ENCODE measurements at places on chromosomes 1 and 21. TPM values are rescaled to one million over a fixed set of nuclear protein-coding genes. Genes with fewer than 3 reads are reported as not detected.

DISC1 gene
- 3.4 TPM for total RNA-seq

NPL gene
- 2.8 TPM for total RNA-seq

GRCh38 chr1:221308534-221309511, 429.6 kb downstream of the HLX start:
- no peak for DNase-seq

LIPI gene
- not detected for total RNA-seq

- DNase-seq: no peak
Measured at GRCh38 chr21:45145146-45145545, 70.8 kb downstream of the ADARB1 start.

LEFTY2 gene
- not detected for total RNA-seq

- DNase-seq: peak; percentile 59
Measured at GRCh38 chr1:64112281-64112680, 91.1 kb upstream of the UBE2U start.

- no peak for DNase-seq
Measured at GRCh38 chr1:185249563-185249962, 67.5 kb downstream of the IVNS1ABP start.

- DNase-seq: no peak
Measured at GRCh38 chr1:111649227-111649626, 29.6 kb downstream of the RAP1A start.

IFI44 gene
- 171 TPM for total RNA-seq

DNA sequence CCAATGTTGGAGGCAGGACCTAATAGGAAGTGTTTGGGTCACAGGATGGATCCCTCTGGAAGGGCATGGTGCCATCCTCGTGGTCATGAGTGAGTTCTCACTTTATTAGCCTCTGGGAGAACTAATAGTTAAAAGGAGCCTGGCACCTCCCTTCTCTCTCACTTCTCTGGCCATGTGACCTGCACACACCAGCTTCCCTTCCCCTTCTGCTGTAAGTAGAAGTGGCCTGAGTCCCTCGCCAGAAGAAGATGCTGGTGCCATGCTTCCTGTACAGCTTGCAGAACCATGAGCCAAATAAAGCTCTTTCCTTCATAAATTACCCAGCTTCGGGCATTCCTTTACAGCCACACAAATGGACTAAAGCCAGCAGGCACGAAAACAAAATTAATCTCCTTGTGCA, 23.6 kb downstream of the ACOT7 start:
- DNase-seq: no peak

GRCh38 chr1:243568793-243569192, 281.2 kb downstream of the AKT3 start:
- DNase-seq: peak; percentile 35

DNA sequence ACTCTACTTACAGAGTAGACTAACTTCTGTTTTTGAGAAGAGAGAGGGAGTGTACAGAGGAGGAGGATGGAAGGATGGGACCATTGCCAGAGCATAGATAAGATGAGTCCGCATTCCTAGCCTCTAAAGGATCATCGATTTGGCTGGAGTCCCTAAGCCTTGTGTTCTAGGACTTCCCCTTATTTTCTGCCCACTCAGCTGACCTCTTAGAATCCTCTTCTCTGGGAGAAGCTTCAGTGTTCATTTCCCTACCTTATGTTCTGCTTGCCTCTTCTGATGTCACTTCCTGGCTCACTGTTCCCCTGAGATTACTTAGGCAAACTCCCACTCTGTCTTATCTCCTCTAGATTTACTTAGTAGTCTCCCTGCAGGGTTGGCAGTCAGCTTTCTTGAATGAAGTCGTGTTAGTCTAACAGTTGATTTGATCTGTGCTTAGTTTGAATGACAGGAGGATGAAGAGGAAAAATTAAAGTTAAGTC, 156.7 kb downstream of the SYT2 start:
- peak; percentile 27 for DNase-seq

- DNase-seq: no peak
Measured at GRCh38 chr1:188949701-188950100, 1528.0 kb downstream of the BRINP3 start.

DNA sequence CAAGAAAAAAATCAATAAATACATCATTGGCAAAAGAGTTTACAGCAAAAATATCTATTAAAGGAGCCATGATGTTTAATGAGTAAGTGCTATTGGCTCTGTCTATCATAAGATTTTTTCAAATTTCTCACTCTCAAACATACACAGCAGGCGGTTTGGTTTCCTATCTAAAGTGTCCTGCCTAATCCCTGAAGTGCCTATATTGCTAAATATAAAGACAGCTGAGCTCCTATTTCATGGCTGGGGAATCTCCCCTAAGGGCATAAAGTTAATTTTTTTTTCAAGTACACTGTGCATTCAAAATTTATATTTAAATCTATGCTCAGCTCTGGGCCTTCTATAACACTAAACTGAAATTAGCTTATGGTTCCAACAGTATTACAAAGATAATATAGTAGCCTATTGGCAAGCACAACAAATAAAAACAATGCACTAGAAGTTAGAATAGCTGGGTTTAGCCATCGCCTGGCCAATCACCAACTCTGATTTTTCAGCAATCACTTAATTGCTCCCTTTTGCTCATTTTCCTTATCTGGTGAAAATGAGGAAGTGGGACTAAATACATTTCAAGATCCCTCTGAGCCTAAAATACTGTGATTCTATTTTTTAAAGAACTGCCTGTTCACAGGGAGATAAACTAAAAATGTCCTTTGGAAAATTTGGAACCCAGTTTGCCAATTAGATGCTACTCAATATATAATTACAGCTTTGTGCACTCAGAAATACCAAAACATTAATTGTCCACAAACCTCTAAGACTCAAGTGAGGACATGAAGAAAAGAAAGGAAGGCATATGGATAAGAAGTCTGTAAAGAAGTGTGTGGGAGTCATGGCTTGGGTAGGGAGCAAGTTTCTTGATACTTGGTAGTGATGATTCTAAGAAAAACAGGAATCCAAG, 62.5 kb downstream of the WDR64 start:
- no peak for DNase-seq

LMX1A gene
- not detected for total RNA-seq

DNA sequence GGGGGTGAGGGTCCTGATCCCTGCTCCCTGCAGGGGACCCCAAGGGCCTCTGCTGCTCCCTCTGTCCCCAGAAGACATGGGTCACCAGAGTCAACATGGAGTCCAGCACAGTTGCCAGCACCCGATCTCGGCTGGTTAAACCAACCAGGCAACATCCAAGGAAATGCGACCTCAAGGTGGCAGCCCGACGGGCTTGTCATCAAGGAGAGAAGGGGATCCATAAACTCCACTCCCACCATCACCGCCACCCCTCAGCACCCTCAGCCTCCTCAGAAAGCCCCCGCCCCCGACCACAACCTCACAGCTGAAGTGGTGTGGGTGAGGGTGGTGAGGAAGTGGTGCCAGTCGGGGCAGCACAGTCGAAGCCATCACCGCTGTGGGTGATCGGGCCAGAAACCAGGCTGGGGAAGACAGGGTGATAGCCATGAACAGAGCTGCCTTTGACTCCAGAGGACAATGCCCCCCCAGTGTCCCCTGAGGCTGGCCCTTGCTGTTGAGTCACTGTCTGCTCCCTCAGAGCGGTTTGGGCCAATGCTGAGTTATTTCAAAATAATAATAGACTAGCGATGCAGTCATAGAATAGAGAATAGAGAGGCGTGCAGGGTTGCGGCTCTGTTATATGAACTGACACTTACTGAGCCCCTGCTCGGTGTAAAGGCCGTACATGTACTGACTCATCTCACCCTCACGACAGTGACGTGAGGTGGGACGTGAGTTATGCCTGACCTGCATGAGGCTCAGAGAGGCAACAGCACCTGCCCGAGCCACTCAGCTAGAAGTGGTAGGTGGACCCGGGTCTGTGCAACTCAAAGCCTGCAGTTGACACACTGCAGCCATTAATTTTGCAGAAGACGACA, 88.7 kb upstream of the IFFO2 start:
- DNase-seq: peak; percentile 86

GRCh38 chr21:36156815-36157670, at the start of gene DOP1B:
Gene DOP1B, plus strand, starts transcription at chr21:36156824. Its CDS starts 7,910 bp downstream, at chr21:36164734.
- DNase-seq: no peak

DNA sequence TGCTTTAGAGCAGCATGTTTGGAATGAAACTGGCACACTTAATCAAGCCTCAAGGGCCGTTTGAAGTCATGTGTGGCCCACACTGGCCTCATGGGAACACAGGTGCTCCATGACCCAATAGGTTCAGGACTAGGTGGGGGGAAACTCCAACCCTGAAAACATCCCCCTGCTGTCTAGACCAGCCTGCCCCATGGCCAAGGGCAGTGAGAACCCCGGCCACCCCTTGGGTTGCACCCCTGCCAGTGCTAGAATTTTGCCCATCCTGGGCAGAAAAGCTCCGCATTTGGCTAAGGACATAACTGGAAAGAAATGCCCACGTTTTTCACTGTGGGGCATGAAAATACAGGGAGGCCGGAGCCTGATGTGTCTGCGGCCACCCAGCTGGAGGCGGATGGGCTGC, 6.1 kb upstream of the PTGER3 start:
- no peak for DNase-seq

- peak; percentile 32 for DNase-seq
Measured at GRCh38 chr1:54800899-54801759, at the start of gene TTC22. Gene TTC22, minus strand, starts transcription at chr1:54801323. Its CDS starts 160 bp downstream, at chr1:54801163.

DNA sequence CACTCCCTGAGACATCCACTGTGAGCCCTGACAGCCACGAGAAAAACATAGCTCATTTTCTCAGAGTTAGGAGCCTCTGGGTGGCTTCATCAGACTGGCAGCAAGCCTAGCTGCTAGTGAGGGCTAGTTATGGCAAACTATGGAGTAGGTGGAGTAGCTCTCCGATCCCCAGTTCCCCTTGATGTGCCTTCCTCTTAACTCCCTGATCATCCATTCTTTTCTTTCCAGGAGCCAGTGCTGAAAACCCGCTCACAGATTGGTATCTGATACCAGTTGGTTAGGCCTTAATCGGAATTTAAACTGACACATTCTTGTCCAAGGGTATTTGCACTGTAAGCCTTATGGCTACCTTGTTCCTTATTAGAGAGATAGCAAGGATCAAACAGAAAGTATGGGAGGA, 31.4 kb upstream of the PAXBP1 start:
- DNase-seq: no peak

GRCh38 chr1:80066060-80066459, 1059.5 kb upstream of the ADGRL4 start:
- no peak for DNase-seq

DNA sequence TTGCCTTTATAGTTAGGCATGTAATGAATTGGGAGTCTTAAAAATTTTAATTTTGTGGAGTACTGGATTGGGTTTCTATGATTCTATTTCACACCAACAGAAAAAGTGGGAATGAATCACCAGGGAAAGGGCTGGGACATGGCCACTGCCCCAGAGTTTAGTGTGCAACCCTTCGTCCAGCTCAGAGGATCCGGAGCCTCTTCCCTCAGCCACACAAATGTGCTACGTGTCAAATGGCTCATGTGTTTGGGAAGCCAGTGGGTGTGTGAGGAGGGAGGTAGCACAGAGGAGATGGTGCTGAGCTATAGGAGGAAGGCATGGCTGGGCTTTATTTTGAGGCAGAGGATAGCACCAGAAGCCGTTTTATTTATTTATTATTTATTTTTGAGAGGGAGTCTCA, 247.3 kb downstream of the SIPA1L2 start:
- DNase-seq: peak; percentile 44

OLIG2 gene
- 1.3 TPM for total RNA-seq

- no peak for DNase-seq
Measured at GRCh38 chr1:78624035-78624434, 3.8 kb downstream of the IFI44L start.

DNA sequence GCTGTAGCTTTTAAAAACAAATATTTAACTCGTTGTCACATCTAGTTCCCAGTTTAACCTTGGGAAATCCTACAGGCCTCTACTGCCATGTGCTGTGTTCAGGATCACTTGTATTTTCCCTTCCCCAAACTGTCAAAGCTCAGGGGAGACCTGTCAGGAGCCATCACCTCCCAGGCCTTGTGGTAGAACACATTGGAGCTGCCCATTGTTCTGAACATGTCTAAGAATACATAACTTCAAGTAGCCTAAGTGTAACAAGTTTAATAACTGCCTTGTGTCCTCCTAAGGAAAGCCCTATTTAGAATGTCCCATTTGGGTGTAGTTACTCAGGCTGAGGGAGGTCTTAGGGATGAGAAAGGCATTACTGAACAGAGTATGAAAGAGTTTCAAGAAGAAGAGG, 28.6 kb upstream of the PIGC start:
- no peak for DNase-seq

DNA sequence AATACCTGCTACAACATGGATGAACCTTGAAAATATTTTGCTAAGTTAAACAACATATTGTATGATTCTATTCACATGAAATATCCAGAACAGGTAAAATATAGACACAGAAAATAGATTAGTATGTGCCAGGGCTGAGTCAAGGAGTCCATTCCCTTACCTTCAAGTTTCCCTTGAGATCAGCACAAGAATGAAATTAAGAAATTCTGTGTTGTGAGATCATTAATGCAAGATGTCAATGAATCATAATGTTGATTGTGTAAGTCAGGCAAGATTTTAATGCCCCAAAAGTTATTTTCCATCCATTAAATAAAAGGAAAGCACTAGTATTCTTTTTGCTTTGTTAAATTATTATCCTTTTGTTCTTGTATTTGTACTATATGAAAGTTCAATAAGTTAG, 139.4 kb downstream of the MRPL39 start:
- DNase-seq: no peak

DNA sequence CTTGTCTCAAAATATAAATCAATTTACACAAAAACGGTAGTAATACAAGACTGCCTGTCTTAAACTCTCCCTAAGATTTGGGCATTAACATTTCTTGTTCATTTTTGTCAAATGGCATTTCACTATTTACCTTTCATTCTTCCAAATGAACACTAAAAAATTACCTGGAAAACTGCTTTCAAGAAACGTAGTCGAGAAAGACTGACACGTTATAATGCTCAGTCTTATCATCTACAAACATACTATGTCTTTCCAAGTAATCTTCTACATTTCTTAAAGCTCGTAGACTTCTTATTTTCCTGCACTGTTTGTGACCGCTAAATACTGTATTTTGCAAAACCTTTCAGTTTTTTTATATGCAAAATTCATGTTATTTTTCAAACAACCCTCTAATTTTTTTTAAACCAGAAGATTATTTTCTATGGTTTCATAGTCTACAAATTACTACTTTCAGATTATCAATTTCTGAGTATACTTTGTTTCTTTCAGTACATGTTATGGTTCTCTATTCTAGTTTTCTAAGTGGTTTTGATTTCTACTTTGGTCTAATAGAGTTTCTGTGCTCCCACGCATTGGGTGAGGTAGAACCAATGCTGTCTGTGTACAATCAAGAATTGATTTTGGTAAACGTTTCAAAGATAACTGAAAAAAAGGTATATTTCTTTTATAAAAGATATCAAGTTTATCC, 336.4 kb downstream of the SMYD3 start:
- no peak for DNase-seq

DNA sequence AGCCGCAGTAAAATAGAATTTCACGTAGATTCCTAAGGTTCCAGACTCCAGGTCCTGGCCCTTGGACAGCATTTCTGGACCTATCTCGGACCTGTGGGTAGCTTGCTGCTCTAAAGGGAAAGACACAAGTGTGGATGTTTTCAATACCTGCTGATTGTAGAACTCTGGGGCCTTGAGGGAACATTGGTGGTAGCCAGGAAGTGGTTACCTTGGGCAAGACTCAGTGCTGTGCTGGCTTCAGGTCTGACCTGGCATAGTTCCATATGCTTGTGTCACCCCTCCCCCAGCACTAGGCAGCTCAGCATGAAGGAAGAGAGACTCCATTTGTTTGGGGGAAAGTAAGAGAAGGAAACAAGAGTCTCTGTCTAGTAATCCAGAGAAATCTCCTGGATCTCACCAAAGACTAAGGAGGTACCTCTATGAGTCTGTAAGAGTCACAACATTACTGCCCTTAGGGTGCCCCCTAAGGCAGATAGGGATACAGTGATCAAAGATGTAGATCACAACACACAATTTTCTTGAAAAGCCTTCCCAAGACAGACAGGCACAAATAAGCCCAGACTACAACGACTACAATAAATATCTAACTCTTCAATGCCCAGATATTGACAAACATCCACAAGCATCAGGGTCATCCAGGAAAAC, 398.8 kb downstream of the TGFB2 start:
- DNase-seq: no peak
